ENCODE measurements at places on chromosomes 4 and X. TPM values are rescaled to one million over a fixed set of nuclear protein-coding genes. Genes with fewer than 3 reads are reported as not detected.

CFP gene
- 0.06 TPM for total RNA-seq

CPLX1 gene
- total RNA-seq, result not detected

NR0B1 gene
- total RNA-seq, result 0.72 TPM

PGAM4 gene
- total RNA-seq, result not detected

CSN1S1 gene
- total RNA-seq, result not detected

LAS1L gene
- total RNA-seq, result 23.9 TPM

GPR173 gene
- 2.2 TPM for total RNA-seq

FAM156B gene
- total RNA-seq, result 6.6 TPM

MPC1L gene
- not detected for total RNA-seq

SMIM31 gene
- not detected for total RNA-seq

MAGEA3 gene
- not detected for total RNA-seq

FRMD7 gene
- not detected for total RNA-seq

GPRIN3 gene
- total RNA-seq, result 0.94 TPM

Measured in epithelial cell of proximal tubule (primary cell).